ENCODE measurements at places on chromosomes 12 and 14.

- peak; percentile 17 for DNase-seq
Measured at GRCh38 chr12:124809878-124810277, 53.8 kb downstream of the SCARB1 start.

GRCh38 chr14:97634751-97635150, 837.6 kb downstream of the VRK1 start:
- peak; percentile 1 for DNase-seq

- no peak for DNase-seq
Measured at GRCh38 chr12:2277492-2278155, 224.8 kb downstream of the CACNA1C start.

GRCh38 chr12:104521731-104522130, 65.0 kb downstream of the CHST11 start:
- DNase-seq: no peak

DNA sequence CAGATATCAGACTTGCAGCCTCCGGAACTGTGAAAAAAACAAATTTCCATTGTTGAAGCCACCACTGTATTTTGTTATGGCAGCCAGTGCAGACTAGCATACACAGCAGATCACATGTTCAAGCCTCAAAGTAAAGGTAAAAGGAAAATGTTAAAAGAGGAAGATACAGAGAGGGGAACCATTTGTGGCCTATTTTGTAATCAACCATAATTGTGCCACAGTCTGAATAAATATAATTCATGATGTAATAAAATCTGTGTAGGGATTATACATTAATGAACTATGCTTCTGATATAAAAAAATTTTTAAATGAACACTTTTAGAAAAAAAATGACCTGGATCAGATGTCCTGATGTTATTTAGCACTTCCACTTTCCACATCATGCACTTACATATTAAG, 79.6 kb downstream of the SLC16A7 start:
- no peak for DNase-seq

DNA sequence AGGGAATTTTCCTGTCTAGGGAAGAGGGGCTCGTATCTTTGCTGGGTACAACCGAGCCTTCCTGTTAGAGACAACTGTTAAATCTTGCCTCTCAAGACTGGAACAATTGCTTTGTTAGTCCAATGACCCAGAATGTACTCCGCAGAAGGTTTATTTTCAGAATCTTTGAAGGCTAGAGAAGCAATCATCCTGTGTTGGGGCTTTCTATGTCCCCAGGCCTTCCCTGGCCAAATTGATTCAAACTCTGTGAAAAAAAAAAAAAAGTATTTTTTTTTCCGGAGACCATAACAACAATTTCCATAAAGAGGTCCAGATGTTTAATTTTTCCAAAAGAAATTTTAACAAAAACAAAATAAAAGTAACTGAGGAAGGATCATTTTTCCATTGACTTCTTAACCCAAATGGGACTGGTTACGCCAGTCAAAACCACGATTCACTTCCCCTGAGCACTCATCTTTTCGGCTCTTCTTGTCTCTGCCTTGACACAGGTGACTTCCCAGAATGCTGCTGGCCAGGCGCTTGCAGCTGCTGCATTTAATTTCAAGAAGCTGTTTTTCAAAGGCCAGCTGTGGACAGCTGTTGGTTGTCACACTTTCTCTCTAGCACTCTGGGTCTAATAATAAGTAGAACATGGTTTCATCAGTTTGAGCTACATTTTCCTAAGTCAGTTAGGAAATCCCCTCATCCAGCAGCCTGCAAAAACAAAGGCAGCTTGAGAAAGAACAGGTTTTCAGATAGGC, 81.6 kb upstream of the MANSC4 start:
- no peak for DNase-seq

DNA sequence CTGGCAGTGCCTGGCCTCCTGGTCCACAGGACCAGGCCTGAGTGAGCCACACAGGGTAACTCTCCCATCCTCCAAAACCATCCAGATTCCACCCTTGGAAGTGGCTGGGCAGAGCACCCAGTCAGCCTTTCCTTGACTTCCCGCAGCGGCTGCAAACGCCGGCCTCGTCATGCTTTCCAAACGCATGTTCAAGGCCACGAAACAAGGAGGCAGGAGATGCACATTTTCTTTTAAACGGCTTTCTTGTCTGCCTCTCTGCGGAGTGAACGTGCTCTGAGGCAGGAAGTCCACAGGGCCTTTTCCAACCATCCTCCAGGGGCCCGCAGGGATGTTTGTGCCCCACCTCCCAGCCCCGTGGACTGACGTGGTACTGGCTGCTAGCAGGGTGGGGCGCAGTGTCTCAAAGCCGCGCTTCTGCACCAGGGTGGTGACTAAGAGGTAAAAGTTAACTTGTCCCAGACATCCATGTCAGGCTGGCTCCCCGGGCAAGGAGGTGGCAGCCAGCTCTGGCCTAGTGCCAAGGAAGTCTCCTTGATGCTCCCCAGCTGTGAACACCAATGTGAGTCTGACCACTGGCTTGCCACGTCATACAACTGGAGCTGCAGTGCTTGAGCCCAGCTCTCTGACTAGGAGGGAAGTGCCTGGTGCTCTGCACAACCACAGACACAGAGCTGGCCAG, 45.0 kb downstream of the KCNA5 start:
- no peak for DNase-seq

GRCh38 chr14:64841121-64841651, 38.5 kb downstream of the SPTB start:
- DNase-seq: peak; percentile 67

DNA sequence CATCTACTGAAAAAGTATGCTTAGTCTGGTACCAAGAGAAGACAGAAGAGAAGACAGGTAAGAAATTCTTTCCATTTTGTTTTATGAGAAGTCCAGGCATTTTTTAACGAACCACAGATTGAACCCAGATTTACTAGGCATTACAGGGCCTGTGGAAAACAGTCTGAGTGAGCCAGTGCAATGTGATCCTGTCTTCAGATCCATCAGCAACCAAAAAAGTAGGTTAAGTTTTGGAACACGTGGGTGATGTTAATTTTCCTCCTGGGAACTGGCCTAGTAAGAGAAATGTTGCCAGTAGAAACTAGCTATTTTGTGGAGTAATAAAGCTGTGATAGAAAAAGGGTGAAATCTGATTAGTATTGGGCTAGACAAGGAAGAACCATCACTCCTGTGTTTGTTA, 440.9 kb upstream of the SEL1L start:
- no peak for DNase-seq

DNA sequence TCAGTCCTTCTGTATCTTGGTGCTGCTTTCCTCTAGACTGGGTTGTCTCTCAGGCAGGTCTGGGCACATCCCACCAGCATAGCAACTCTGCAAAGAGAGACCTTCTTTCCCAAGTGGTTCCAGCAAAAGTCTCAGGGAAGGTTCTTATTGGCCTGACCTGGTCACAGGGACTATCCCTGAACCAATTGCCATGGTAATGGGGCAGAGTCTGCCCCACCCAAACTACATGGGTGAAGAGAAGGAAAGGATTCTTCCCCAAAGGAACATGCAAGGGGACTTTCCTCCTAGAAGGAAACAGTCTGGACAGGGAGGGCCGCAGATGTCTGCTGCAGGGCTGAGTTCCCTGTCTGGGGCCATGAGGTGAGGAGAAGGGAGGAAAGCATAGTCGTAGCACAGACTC, 122.2 kb upstream of the NCOR2 start:
- DNase-seq: no peak

GRCh38 chr12:53483225-53483978, 15.9 kb downstream of the MAP3K12 start:
- DNase-seq: no peak

GRCh38 chr12:107845980-107846659, 71.6 kb downstream of the ASCL4 start:
- peak; percentile 46 for DNase-seq

DNA sequence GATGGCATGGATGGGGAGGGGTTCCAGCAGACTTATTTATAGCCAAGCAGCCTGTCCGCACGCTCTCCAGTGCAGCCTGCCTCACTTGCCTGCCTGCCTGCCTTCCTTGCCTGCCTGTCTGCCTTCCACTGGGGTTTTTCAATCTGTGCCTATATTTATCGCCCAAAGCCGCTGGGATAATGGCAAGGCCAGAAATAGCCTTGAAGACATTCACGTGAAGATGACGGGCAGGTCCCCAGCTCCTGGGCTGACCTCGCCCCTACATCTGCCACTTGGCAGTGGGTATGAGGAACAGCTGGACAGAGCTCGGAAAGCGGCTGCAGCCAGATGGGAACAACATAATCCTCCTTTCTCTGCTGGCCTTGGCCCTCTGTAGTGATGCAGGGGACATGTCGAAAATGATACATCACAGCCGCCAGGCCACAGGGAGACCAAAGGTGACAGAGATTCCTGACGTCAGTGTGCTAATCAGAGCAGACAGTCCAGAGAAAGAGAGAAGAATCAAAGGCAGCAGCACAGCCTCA, 53.3 kb downstream of the PITPNM2 start:
- DNase-seq: no peak

GRCh38 chr14:77309131-77309530, 11.6 kb downstream of the POMT2 start:
- DNase-seq: no peak

DNA sequence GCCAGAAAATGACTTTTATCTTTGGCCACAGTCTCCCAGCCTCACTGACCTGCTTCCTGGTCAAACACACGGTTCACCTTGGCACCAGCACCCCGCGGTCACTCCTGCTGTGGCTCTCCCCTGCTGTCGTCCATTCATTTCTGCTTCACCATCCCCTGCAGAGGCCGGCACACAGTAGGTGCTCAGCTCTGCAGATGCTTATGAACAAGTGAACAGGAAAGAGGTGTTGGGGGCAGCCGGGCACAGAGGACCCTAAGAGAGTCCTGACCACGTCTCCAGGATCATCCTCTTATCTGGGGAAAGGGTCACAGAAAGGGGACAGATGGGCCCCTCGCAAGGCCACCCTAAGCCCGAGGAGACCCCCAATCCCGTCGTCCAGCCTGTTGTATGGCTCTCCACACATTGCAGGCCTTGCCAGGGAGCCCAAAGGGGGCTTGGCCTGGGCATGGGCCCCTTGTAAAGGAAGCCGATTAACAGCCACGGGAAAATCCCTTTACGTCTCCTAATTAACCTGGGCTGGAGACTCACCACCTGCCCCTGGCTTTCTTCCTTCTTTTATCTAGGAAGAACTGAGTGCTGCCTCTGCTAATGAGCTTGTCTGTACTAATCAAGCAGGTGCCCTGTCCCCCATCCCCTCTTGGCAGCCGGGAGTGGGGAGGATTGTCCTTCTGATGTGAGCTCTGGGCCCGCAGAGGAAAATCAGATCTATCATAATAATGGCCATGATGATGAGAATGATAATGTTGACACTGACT, 119.2 kb downstream of the AACS start:
- no peak for DNase-seq

DNA sequence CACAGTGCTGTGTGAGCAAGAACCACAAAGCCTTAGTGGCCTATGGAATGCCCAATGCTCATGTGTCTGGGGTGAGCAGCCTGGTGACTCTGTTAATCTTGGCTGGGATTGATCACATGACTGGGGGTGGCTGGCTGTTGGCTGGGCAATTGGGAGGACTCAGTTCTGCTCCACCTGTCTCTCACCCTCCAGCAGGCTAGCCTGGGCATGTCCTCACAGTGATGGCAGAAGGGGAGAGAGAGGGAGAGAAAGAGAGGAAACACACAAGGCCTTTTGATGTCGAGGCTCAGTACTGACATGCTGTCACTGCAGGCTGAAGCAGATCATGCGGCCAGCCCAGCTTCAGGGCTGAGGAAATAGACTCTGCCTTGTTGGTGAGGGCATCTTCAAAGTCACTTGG, 136.8 kb downstream of the TBX5 start:
- DNase-seq: peak; percentile 23
